ENCODE measurements at places on chromosomes 1 and 21. TPM values are rescaled to one million over a fixed set of nuclear protein-coding genes. Genes with fewer than 3 reads are reported as not detected.

The CYYR1 gene
- total RNA-seq, result 13.3 TPM

The FCN3 gene
- 15.6 TPM for total RNA-seq

The OR2W3 gene
- 0.23 TPM for total RNA-seq

The ETNK2 gene
- total RNA-seq, result 25.3 TPM

The KLHDC8A gene
- 15.6 TPM for total RNA-seq

The CRYAA gene
- not detected for total RNA-seq

The ERG gene
- 11.2 TPM for total RNA-seq

The VWA5B1 gene
- not detected for total RNA-seq

The SPRR2G gene
- not detected for total RNA-seq

The PLXNA2 gene
- total RNA-seq, result 7.3 TPM

The TMED5 gene
- total RNA-seq, result 59.8 TPM

The TRPM2 gene
- total RNA-seq, result 1.6 TPM

The SESN2 gene
- 27.5 TPM for total RNA-seq

The IFNLR1 gene
- 6.6 TPM for total RNA-seq

The CRP gene
- 0.55 TPM for total RNA-seq

The TMEM54 gene
- 96.2 TPM for total RNA-seq

The LEMD1 gene
- total RNA-seq, result 22.0 TPM

The TFAP2E gene
- total RNA-seq, result 2.0 TPM

The AIRE gene
- not detected for total RNA-seq

The DMRTA2 gene
- not detected for total RNA-seq

The CLK2 gene
- 28.1 TPM for total RNA-seq

The SPATA17 gene
- total RNA-seq, result 6.4 TPM

The CHML gene
- 18.9 TPM for total RNA-seq

The EEIG2 gene
- 20.3 TPM for total RNA-seq

The RNU1-4 gene
- under 0.01 TPM for total RNA-seq

The KCNJ10 gene
- not detected for total RNA-seq

The SLAMF9 gene
- not detected for total RNA-seq

The FMOD gene
- total RNA-seq, result 95.9 TPM

The PLA2G2A gene
- 106 TPM for total RNA-seq

The FCRL1 gene
- 0.09 TPM for total RNA-seq

The IQGAP3 gene
- 3.0 TPM for total RNA-seq

The ATP5PF gene
- total RNA-seq, result 139 TPM

All from prostate gland (tissue), 2 donors.